ENCODE measurements at places on chromosomes 2 and 18.

GRCh38 chr2:232139171-232139594 is 177.7 kb downstream of the DIS3L2 start:
- DNase-seq, result no peak

DNA sequence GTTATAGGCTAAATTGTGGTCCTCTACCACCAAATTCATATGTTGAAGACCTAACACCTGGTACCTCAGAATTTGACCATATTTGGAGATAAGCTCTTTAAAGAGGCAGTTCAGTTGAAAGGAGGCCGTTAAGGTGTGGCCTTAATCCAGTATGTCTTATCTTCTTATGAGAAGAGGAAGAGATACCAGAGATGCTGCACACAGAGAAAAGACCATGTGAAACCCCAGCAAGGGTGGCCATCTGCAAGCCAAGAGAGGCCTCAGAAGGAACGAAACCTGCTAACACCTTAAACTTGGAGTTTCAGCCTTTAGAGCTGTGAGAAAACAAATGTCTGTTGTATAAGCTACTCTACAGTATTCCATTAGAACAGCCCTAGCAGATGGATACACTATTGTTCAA is 528.1 kb upstream of the DCC start:
- DNase-seq, result no peak

- DNase-seq, result no peak
These were observed 62.3 kb downstream of the TNS1 start for GRCh38 chr2:217940261-217941220.

DNA sequence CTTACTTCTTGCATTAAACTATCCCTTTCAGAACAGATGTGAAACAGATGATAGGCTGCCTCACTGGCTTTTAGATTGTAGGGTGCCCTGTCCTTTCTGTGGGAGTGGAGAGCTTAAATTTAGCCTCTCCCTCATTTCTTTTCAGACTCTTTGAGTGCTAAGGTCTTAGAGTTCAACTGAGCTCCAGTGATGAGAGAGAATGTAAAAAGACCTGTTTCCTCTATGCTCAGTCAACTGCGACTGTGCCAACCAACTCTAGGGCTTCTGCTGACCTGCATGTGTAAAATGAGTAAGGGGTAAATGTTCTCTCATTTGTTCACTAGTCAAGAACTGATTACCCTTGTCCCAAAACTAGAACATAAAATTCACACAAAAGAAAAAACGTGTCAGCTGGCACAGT is 104.8 kb upstream of the TGFA start:
- DNase-seq, result peak; percentile 4

GRCh38 chr2:130884503-130884902 is 47.8 kb downstream of the ARHGEF4 start:
- no peak for DNase-seq

Measured in ecto neural progenitor cell (in vitro differentiated cells).